ENCODE measurements at places on chromosomes 2 and 18.

DNA sequence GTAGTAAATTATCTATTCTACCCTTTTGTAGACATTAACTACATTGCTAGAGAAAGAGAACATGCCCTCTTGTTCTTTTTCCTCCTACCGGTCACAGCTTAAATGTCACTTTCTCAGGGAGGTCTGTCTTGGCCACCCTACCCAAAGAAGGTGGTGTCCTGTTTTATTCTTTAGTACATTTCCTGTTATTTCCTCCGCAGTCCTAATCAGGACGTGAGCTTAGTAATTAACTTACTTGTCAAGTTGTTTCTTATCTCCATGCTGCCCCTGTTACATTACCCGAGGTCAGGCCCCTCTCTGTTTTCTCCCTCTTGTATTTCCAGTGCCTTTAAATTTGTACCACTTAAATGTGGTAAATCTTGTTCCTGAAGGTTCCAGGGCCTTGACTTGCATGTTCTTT, 73.7 kb upstream of the RMDN2 start:
- no peak for DNase-seq

GRCh38 chr2:73970850-73971471, 13.7 kb upstream of the TET3 start:
- peak; percentile 53 for DNase-seq

- no peak for DNase-seq
Observed at GRCh38 chr18:24013051-24013450, 1.5 kb upstream of the TTC39C start.

DNA sequence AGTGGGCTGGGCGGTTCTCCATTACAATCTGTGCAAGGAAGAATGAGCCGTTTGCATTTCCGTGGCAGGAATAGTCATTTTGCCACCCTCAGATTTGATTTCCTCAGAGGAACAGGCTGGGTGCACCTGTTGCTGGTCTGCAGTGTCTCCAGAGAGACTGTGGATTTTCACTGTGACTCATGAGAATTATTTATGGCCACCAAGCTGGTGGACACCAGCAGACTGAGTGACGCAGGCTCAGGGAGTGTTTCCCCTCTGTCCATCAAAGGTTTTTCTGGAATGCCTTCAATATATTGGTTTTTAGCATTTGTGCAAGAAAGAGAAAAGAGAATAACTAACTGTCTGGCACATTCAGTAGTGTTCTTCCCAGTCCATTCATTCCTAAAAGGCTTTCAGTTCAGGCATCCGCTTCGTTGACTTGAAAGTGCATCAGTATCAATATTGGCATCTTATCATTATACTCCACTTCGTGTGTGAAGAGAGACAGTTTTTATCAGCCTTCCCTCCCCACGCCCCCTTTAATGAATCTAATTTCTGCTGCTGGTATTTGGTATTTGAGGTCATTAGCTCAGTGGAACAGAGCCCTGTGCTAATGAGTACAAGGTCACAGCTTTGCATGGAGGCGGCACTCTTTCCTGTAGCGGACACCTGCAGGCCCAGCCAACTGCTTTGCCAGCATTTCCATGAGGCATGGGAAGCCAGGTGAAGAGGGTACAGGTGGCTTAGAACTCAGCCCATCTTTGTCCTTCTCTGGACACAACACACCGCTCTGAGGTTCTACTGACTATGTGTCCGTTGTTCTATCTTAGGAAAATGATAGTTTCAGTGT, 39.9 kb downstream of the PRKCE start:
- DNase-seq: no peak

DNA sequence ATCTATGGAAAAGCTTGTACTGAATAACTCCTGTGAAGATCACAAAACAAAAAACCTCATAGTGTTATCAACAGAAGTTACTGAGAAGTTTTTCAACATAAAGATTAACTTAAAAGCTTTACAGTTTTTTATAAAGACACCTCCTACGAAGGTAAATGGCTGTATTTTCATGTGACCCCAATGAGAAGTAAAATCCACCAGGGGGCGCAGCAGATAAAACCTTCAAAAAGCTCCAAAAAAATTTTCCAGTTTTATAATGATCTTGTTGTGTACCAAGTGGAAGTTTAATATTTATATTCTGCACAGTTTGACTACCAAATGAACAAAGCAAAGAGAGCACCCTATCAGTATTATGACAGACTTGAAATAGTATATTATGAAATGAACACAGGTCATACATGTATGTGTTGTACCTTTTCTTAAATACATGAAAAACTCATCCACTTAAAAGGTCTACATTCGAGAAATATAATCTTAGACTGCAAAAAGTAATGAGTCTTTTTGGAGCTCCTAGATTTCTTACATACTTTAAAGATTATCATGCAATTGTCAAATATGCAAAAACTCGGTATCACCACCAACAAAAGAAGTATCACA, 38.5 kb downstream of the PNO1 start:
- no peak for DNase-seq

DNA sequence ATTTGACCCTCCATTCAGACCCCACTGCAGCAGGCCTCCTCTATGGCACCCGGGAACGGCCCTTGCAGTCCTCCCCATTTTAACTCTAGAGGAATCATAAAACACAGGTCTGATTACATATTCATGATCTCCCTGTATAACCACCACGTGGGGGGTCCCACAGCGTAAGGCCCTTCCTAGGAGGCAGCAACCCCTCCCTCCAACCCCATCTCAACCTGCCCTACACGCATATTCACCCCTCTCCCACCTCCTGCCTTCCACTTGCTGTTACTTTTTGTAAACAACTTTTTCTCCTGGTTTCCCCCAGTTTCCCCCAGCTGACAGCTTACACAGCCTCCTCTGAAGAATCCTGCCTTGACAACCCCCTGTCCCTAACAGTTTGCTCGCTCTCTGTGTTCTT, 85.1 kb upstream of the FOXI3 start:
- no peak for DNase-seq

GRCh38 chr2:73069855-73070642, 1.5 kb downstream of the SFXN5 start:
- DNase-seq: peak; percentile 40

DNA sequence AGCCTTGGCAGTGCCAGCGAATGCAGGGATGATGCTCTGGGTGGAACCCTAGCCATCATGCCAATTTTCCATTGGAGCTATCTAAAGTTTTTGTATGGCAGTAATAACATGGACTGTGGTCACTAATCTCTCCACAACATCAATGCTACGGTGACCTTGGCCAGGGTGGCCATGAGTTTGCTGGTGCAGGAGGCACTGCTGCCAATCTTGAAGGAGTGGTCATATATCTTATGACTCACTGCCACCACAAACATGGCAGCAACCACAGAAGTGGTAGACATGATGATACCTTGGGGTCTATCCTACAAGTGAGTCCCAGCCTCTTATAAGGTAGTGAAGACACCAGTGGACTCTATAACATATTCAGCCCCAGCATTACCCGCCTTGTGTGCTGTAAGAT, 104.6 kb downstream of the EVA1A start:
- no peak for DNase-seq

DNA sequence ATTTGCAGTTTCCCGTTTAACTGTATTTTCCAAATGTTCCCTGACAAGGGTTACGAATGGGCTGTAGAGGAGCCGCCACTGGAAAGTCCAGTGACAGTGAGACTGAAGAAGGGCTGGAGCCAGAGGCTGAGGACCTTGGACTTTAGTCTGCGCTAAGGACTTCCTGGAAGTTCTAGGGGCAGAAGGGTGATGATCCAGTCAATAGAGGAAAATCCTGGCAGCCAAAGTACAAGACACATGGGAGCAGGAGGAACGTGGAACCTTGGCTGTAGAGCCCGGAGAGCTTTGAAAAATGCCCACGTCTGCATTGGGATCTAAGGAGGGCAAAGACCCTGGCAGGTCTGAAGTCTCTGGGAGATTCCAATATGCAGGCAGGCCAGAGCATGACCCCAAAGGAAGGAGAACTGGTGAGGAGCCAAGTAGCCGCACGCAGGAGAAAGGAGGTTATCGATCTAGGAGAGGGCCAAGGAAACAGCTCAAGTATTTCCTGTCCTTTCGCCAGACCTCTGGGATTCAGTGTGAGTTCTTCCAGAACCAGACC, 28.5 kb downstream of the MBP start:
- no peak for DNase-seq

- no peak for DNase-seq
Observed at GRCh38 chr2:223995569-223995968, 38.3 kb downstream of the MRPL44 start.

DNA sequence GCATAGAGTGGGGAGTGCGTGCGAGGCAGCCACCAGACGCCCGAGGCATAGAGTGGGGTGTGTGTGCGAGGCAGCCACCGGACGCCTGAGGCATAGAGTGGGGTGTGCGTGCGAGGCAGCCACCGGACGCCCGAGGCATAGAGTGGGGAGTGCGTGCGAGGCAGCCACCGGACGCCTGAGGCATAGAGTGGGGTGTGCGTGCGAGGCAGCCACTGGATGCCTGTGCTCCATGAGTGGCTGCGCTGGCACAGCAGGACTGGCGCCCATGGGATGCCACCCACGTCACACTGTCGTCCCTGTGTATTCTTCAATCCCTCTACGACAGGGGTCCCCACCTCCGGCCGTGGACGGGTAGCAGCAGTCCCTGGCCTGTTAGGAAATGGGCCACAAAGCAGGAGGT, 221.9 kb downstream of the HDAC4 start:
- DNase-seq: no peak

GRCh38 chr2:168186452-168186851, 60.9 kb downstream of the STK39 start:
- no peak for DNase-seq

- no peak for DNase-seq
Observed at GRCh38 chr18:48064978-48065600, 134.6 kb upstream of the SMAD2 start.

DNA sequence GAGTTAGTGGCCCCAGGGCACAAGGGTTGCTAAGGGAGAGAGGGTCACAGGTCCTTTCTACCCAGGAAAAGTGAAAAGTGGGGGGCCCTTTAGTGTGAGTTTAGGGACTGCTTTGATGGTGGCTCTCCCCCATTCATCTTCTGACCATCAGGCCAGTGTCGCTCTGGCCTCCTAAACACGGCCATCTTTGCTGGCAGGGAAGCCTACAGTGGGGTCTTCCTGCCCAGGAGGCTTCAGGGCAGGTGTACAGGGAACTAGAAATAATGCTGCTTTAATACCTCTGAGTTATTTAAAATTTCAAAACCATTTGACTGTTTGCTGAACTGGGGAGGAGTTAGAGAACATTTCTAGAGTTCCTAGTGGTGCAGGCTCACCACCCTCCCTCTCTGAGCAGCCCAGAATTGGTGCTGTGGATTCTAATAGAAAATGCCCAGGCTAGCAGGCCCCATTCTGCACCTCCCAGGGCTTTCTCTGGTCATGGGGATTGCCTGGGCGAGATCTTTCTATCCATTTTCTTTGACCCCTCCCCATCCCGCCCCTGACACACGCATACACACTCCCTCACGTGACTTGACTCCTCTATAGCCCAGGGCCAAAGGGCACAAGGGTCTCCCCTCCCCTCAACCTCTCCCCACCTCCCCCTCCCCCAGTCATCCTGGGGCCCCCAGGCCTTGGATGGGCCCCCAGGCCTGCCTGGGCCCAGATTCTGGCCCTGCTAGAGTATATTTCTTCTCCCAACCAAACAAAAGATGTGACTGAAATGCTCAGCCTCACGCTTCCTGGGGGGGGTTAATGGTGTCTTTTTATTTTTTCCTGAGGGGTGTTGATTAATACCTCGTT, 3.1 kb downstream of the PKDCC start:
- DNase-seq: no peak

DNA sequence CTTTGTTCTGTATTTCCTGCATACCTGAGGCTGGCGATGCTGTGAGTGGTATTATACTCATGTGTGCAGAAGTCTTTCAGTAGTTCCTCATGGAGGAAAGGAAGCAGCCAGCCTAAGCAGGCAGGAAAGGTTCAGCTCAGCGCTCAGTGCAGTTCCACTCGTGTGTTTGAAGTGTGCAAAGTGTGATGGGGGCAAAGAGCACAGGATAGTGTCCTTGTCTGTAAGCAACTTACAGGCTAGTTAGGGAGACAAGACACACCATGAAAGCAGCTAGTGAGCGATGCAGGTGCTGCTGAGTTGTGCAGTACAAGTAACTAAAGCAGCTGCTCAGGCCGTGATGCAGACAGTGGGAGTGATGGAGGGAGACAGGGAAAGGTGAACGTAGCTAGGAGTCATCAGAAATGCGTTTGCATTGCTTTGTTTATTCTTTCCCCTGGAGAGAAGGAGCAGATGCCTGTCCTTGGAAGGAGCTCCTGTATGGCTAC, 146.2 kb downstream of the LDLRAD4 start:
- DNase-seq: peak; percentile 23

Data from activated T-cell treated with anti-CD3 and anti-CD28 coated beads, Interleukin-2, amount 50 U/mL, for 24 hours (primary cell).